ENCODE measurements at places on chromosomes 7 and 10.

GRCh38 chr10:106370751-106371150, 793.8 kb downstream of the SORCS1 start:
- DNase-seq, result no peak

DNA sequence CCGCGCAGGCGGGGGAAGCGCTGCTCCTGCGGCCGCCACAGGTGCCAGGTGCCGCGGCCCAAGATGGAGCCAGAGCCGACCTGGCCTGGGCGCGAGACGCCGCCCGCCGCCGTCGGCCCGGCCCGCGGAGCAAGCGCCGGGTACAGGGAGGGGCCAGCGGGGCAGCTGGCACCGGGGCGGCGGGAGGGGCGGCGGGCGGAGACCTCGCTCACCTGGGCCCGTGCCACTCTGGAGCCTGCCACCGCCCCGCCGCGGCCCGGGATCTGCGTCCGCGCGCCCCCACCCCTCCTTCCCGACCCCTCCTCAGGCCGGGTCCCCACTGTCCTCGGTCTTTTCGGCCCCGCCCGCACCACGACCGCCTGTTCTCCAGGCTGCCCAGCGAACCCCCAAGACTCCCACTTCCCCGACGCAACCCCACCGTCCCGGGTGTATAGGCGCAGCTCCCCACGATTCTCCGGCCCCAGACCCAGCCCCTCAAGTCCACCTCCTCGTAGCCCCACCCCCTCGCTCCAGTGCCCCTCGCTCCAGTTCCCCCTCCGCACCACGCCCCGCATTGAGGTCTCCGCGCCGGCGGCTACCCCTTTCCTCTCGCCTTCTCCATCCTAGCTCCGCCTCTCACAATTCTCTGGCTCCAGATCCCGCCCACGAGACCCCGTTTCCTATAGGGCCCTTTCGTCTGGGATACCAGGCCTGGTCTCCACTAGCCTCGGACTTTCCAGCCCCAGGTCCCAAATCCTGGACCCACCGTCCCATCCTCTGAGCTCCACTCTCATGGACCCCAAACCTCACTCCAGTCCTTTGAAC, at the start of gene GPRIN2:
Gene GPRIN2 (minus strand): TSS at position 144 of the 804 bp plus-strand sequence. CDS start 5,922 bp downstream, outside the sequence.
- DNase-seq, result no peak

DNA sequence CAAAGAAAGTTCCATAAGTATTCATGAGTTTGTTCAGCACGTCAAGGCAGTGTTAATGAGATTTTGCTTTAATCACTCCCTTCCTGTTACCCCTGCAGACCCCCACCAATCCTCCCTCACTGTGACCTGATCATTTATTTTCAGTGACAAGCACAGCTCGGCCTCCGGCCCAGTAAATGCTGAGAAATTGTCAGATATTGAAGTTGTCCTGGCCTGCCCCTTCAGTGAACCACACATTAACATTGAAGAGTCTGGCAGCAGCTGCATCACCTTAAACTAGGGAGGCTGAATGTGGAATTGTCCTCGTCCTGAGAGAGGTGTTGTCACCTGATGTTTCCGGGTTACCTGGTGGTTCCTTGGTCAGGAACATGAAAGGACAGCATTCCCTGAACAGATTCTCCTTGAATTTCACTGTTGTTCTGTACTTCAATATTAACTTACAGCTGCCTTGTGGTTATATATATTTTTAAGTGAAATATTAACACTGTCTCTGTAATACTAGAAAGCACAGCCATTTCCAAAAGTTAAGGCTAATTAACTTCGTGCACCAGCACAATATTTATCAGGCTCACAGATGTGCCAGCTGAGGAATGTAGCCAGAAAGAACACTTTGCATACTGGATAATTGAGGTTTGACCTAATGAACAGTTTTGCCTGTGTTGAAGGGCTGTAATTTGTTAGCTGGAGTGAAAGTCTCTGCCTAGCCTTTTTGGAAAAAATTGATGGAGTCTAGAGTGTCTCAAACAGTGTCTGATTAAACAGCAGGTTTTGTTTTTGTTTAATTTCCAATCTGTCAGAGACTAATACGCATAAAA, 265.3 kb downstream of the HDAC9 start:
- DNase-seq, result no peak

- no peak for DNase-seq
Measured at GRCh38 chr7:135348493-135348892, 114.9 kb downstream of the STRA8 start.

DNA sequence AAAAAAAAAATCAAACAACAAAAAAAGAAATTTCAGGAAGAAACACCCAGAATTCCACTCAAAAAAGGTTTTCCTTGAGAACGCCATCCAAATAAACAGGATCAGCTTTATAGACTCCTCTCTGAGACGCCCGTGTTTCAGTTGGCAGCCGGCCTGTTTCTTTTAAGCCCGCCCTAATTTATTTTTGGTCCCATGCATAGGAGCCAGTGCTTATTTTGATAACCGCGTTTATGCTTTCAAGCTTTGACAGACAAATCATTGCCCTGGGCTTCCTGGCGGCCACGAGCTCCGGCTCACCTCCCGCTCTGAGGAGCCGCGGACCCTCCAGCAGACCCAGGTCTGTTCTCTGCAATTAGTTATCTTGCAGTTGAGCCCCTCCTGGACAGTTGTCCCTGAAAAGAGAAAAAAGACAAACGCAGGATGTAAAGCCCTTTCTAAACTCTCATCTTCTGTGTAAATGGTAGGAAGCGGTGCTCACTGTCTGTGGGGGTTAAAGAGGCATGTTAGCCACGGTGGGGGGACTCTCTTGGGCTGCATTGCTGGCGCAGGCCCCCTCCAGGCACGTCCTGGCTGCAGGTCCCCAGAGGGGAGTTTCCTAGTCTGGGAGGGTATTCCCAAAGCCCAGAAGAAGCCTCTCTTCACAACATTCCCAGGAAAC, 22.2 kb upstream of the UNCX start:
- DNase-seq, result no peak

DNA sequence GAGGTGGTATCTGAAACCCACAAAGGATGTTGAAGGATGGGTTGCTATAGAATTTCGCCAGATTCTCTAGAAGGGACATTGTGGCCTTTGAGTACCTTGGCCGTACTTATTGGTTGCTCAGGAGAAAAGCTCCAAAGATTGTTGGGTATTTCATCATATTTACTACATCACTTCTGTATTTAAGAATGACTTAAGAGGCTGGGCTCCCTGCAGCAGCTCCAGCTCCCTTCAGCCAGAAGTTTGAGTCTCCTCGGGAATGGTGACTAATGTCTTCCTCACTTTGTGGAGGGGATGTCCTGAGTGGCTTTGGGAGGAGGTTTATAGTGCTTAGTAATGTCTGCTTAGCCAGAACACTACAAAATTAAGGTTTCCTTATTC, 18.1 kb downstream of the MINDY4 start:
- no peak for DNase-seq

- DNase-seq, result no peak
Measured at GRCh38 chr7:68038621-68039314, 1042.1 kb downstream of the TYW1 start.

DNA sequence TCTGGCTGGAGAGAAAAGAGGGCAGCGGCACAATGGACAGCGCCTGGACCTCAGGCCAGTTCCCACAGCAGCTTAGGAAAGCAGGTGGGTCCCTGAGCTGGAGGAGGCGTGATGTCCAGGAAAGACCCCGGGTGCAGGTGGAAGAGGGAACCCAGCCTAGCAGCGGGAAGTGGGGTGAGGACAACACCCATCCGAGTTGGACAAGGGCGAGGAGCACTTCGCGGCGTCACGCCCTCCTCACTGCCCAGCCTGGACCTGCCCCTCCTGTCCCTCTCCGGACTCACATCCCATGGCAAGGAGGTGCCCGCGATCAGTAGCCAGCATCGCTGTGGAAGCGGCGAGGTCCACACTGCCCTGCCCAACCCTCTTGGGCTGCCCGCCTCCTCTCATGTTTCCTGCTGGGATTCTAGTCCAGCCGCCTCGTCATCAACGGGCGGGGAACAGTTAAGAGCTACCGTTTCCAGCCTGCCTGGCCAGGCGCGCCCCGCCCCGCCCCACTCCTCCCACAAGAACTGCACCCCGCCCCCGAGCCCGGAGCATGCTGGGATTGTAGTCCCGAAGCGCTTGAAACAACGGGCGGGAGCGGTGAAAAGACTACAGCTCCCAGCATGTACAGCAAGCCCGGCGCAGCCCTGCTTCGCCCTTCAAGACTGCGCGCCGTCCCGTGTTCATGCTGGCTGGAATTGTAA, 930.6 kb upstream of the ZNF722 start:
- no peak for DNase-seq

DNA sequence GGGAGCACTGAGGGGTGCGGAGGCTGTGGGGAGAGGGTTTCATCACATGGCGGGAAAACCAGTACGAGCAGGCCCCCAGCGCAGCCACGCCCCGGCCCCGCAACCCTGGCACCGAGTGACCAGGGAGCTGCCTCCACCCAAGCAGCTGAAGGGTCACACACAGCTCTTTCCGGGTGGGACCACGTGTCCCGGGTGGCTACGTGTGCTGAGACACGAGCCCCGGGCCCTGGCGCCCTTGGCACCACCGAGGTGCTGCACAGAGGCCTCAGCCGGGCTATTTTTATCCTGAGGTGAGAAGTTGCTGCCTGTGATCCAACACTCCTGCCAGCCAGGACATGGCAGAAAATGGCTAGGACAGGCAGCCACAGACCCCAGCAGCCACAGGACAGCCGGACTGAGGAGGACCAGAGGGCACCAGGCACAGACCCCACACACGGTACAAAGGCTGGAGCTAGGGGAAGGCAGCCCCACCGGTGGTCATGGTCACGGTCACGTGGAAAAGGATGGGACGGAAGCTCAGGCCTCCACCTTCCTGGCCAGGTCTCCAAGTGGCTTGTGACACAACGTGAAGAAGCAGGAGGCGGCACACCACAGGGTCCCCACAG, 223.7 kb downstream of the MAD1L1 start:
- DNase-seq, result no peak

- DNase-seq, result no peak
Measured at GRCh38 chr10:108393089-108393488, 1228.6 kb upstream of the SORCS1 start.

DNA sequence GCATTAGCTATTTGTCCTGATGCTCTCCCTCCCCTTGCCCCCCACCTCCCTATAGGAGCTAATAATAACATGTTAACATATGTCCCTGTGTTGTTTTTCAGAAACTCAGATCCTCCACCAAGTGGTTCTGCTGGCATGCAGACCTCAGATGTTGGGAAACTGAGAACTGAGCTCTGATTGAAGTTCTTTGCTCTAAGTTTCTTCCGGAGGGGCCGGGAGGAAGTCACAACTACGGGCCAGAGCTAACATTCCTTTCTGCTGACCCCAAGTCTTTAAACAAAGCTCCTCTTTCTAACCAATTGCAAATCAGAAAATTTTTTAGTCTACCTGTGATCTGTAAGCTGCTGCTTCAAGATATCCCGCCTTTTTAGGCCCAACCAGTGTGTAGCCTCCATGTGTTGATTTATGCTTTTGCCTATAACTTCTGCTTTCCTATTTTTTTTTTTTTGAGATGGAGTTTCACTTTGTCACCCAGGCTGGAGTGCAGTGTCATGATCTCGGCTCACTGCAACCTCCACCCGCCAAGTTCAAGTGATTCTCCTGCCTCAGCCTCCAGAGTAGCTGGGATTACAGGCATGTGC, 66.6 kb downstream of the LYZL1 start:
- DNase-seq, result no peak

DNA sequence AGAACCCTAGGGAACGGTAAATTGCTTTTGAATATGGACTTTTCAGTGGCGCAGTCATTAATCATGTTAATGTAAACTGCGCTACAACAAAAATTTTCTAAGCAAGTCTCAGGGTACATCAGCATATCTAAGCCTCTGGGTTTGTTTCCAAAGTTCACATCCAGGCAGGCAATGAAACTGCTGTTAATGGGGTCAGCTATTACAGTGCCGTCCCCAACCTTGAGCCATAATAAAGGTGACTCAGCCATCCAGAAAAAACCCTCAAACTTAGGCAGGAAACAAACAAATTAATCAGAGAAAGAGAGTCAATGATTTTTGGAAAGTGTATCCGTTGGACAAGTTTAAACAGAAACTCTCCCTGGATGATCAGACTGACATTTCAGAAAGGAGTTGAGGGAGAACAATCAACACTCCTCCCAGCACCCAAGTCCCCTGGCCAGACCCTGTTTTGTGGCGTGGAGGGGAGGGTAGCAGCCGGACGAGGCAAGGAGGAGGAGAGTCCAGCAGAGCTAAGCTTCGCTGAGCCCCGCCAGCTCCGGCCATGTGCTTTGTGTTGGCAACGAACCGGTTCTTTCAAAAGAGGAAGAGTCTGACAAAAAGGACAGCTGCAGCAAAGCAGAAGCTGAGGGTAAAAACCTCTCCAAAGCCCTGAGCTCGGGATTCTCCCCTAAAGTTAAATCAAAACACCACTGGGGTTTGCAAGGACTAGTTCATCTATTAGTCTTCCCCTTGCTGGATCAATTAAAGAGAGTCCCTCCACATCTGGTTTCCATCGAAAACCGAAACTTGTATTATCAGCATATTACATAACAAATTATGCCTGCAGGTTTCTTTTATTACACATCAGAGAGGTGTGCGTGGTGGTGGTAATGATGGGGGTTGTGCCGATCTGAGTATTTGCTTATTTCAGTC, 3.6 kb downstream of the FAM53B start:
- DNase-seq, result no peak

- DNase-seq, result no peak
Measured at GRCh38 chr7:141715018-141715417, 6.9 kb downstream of the WEE2 start.

- no peak for DNase-seq
Measured at GRCh38 chr7:105524840-105525239, 2.8 kb upstream of the PUS7 start.

GRCh38 chr10:80184291-80184690, 21.0 kb downstream of the ANXA11 start:
- DNase-seq, result no peak

GRCh38 chr10:133618851-133619250, 7.7 kb downstream of the FRG2B start:
- DNase-seq, result no peak

DNA sequence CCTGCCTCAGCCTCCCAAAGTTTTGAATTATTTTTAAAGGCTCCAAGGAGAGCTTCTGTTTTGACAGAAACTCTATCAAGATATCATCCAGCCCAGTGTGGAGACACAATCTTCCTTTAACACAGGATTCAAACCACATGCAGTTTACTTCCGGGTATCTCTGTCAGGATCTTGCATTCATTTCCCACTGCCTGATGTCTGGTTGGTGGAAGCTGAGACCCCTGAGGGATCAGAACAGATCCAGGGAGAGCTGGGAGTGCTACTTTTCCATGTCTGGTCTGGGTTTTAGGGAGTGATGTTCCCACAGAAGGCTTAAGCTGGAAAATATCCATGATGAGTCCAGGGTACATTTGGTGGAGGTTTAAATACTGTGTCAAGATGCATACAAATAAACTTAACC, 16.7 kb downstream of the PTPRE start:
- DNase-seq, result no peak

DNA sequence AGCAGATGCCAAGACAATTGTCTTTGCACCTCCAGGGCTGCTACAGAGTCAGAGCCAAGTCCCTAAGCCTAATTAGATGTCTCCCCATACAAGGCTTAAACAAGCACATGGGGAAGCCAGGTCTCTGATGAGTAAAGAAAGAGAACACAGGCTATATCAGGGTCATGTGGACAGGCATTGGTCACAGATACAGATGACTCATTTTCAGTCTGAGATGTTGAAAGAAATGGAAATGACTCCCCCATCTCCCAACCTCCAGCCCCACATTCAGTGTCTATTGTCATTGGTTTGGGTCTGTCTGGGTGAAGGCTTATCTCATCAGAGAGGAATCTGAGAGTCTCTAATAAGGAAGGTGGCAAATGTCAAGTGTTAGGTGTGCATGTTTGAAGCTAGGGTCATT, 290.1 kb upstream of the KIAA1217 start:
- DNase-seq, result no peak

Measured in activated T-cell treated with anti-CD3 and anti-CD28 coated beads, Interleukin-2, amount 50 U/mL, for 1 hour (primary cell).